ENCODE measurements at places on chromosomes 7 and 10.

DNA sequence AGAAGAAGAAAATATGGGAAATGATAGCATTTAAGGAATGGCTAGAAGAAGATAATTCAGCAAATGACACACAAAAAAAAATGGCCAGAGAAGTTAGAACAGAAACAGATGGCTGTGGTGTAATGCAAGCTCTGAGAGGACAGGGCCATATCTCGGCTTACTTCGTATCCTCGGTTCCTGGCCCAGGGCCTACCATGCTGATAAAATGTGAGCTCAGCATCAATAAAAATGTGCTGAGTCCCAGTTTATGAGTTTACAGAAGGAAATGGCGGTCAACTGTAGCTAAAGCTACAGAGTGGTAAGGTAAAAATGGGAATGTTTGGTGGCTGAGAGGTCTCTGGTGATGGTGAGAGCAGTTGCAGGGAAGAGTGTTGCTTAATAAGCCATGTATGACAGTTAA lies 40.8 kb downstream of the HBP1 start:
- DNase-seq = no peak

- no peak for DNase-seq
Observed at GRCh38 chr10:34543716-34544115, 271.4 kb downstream of the PARD3 start.

GRCh38 chr7:15168489-15168888 lies 265.9 kb upstream of the DGKB start:
- DNase-seq = no peak

GRCh38 chr10:17607603-17608332 lies 9.4 kb downstream of the HACD1 start:
- DNase-seq = no peak

DNA sequence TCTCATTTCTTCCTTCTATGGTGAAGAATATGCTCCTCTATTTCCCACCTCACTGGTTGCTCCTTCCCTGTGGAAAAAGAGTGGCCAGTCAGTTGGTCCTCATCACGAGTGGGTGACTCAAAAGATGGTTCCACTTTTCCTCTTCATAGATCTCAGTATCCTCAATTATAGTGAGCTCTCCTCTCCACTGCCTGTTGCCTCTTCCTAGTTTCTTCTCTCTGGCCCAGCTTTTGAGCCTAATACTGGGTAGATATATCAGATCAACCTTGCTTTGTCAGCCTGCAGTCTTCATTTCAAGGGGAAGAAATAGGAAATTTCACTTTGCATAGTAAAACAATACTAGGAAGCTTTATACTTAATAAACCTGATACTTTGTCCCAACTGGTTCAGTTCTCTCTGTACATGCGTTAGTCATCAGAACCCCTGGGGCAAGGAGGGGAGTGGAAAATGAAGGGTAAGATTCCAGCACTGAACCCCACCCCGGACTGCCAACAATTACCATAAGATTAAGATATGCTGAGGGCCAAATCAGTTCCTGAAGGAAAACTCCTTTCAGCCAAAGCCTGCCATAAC lies 15.5 kb upstream of the WNT16 start:
- no peak for DNase-seq

DNA sequence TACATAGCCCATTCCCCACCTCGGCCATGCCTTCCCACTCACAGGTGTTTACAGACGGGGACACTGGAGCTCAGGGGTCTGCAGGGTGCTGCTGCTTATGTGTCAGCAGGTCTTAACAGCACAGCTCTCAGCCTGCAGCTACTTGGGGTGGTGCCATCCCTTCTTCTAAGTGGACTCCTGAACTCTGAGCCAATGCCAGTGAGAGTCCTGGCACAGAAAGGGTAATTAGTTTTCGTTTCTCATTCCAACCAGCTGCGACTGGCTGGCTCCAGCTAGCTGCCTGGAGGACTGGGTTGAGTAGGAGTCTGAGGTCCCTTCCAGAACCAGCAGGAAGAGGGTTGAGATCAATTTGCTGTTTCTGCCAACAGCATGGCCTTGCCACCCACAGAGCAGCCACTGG lies 88.3 kb upstream of the AGK start:
- no peak for DNase-seq

GRCh38 chr10:93334901-93335327 lies 147.2 kb downstream of the MYOF start:
- DNase-seq = no peak

- DNase-seq = no peak
Observed at GRCh38 chr7:96691702-96692101, 17.9 kb downstream of the SEM1 start.

- DNase-seq = no peak
Observed at GRCh38 chr7:87833130-87833529, 43.0 kb downstream of the SLC25A40 start.

- no peak for DNase-seq
Observed at GRCh38 chr10:22326145-22326702, 5.3 kb downstream of the BMI1 start.

- DNase-seq = no peak
Observed at GRCh38 chr7:1013581-1013980, 30.6 kb downstream of the CYP2W1 start.

DNA sequence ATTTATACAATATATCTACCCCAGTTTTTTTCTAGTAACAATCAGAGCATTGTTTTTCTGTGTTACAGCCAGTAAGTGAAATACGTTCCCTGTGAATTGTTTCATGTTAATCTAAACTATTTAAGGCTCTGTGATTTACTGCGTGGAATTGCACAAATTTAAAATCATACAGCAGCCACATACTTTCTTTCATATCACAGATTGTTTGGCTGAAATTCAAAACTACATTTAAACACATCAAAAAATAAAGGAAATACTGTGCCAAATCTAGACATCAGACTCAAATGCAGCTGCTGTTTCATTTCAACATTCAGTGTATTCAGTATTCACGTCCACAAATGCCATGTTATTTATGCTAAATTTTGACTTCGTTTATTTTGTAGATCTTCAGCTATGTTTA lies 242.6 kb upstream of the HGF start:
- no peak for DNase-seq

DNA sequence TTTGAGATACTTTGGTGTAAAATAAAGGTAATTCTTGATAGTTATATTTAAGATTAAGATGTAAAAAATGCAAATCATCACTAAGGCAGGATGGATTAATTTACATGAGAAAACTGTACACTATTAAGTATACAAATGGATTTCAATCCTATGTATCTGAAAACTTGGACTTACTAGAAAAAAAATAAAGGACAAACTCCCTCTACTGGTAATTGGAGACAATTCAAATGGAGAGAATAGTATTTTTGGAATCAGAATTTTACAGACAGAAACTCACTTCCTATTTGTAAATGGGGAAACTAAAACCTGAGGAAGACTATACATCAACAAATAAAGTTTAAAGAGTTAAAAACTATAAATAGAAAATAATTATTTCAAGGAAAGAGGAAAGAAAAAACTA lies 62.6 kb downstream of the CUL2 start:
- DNase-seq = no peak

GRCh38 chr7:50266635-50267386 lies 37.7 kb upstream of the IKZF1 start:
- DNase-seq = peak; percentile 66

DNA sequence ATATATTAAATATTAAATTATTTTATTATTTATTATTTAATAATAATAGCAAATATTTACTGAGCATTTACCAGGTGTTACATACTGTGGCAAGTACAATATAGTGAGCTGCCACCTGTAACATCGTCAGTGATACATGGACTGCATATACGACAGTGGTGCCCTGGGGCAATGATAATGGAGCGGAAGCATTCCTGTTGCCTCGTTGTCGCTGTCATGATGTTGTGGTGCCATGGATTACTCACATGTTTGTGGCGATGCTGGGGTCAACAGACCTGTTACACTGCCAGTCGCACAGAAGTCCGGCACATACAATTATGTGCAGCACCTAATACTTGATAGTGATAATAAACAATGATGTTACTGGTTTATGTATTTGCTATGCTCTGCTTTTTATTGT lies 20.6 kb downstream of the CAMK1D start:
- no peak for DNase-seq

GRCh38 chr10:71549766-71550533 lies 153.2 kb downstream of the CDH23 start:
- no peak for DNase-seq

DNA sequence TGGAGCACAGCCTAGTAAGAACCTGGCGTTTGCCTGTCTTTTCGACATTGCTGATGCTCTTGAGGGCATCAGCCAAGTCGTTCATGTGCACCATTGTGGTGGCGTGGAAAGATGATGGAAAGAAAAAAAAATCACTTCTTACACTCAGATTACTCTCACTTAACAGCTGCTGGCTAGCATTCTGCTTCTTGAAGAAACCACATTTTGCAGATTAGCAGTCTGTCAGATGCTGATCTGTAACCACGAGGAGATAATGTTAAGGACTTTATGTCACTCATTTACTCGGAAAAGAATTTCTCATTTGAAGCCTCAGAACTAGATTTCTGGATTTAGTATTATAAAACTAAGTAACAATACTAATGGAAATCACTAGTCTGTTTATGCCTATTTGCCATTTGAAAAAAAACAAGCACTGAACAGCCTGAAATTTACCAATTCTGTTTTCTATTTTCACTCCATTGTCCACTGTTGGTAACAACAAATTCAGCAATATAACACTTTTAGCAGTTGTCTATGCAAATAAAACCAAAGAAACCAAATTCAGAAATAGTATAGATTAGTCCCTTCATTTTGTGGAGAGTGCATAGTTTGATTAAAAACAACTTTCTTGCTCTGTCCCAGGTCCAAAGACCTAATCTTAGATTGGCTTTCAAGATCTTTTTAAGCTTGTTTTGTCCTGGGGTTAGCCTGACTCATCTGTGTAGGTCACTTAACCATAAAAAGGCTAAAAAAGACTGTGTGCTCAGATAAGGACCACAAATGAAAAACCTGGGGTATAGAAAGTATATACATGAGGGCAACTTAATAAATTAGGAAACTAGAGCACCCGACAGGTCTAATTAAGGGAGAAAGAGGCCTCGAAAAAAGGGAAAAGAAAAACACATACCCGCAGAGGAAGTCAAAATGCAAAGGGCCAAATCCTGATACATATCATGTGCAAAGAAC lies 67.5 kb downstream of the NT5C2 start:
- no peak for DNase-seq

DNA sequence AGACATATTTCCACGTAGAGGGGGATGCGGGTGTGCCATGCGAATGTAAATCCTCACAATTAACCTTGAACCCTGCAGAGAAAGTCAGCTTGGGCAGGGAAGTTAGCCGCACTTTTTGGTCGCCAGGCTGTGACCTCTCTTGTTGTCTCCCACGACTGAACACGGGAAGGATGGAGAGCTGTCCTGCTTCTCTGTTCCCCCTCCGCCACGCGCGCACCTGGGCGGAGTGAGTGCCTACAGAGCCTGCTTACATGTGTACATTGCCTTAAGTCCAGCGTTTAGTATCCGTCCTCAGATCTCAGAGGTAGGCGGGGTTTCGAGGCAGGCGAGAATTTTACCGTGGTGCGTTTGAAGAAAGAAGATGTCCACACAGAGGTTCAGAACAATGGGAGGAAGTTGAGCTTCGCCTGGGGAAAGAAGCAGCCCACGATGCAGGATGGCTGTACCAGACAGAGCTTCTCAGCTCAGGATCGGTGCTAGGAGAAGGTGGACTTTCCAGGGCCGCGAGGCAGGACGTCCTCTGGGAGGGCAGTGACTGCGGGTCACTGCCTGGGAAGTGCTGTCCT lies 482 bp upstream of the ERCC6 start:
- DNase-seq = no peak

GRCh38 chr10:46520381-46520780 lies 36.1 kb downstream of the GPRIN2 start:
- no peak for DNase-seq

- DNase-seq = no peak
Observed at GRCh38 chr7:101287032-101287431, 34.6 kb downstream of the IFT22 start.

GRCh38 chr7:23530405-23530804 lies 1.4 kb downstream of the TRA2A start:
- DNase-seq = no peak

GRCh38 chr7:148684289-148684830 lies 14.3 kb upstream of the CUL1 start:
- no peak for DNase-seq

- no peak for DNase-seq
Observed at GRCh38 chr10:26725837-26726727, 28.6 kb downstream of the PDSS1 start.

DNA sequence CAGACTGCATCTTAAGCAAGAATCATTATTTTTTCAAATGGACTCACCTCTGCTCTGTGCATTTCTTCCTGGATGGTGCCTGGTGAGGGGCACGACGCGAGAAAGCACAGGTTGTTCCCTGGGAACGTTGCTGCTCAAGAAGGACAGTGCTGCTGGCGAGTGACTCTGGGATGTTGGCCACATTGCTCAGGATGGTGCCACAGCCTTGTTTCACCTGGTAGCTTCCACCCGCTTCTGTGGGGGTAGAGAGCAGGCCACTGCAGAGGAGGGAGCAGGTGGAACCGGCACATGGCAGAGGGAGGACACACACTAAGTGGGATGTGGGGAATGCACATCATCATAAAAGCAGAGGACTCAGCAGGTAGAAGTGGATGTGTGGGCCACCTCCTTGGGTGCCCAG lies 444.7 kb downstream of the TCERG1L start:
- DNase-seq = no peak

GRCh38 chr10:97259119-97259518 lies 33.3 kb downstream of the ARHGAP19 start:
- DNase-seq = no peak
